ENCODE measurements at places on chromosomes 2 and 18.

DNA sequence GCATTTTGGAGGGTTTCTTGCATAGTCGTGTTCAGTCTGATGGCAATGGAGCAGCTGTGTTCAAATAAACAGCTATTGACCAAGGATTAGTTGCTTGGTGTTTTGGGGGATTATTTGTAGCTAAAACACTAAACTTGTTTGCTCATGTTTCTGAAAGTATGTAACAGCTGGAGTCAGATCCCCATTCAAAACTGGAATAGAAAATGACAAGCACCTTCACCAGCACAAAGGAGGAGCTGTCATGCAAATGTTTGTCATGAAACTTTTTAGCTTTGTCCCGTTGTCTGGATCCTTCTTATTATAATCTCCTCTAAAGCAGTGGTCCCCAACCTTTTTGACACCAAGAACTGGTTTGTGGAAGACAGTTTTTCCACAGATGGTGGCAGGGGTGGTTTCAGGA is 96.9 kb upstream of the ZNF236 start:
- no peak for DNase-seq

DNA sequence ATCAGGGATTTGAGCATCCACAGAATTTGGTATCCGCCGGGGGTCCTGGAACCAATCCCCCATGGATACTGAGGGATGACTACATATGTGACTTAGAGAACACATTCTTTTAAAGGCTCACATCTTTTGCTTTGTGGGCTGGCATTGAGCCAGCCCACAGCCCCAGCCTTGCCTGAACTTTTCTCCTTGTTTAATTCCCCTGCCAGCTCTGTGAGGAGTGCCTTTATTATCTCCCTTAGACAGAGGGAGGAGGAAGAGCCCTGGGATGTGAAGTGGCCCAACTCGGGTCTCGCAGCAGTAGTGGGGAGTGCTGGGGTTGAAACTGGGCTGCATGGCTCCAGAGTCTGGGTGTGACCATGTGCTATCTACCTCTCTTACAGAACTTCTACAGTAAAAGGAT is 7.6 kb downstream of the TTC39C start:
- no peak for DNase-seq

GRCh38 chr2:177711483-177712265 is 319.1 kb downstream of the AGPS start:
- DNase-seq, result no peak

- no peak for DNase-seq
Measured at GRCh38 chr2:157302492-157303099, 23.0 kb downstream of the ERMN start.

DNA sequence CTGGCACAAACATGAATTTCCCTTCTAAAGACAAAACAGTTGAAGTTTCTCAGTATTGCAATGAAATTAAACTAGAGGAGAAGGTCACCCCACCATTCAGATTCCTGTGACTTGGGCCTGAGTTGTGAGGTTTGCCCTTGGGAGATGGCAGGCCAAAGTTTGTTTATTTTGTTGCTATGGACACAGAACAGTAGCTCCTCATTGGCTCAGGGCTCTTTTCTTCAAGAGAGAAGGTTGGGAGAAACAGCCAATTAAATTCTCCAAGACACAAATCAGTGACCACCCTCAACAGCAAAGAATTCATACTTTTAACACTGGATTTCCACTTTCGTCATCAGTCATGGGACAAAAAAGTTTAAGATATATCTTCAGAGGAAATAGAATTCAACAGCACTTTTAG is at the start of gene FLACC1:
Gene FLACC1, minus strand, starts transcription at position 125 of the 400 bp plus-strand sequence. CDS start 5,941 bp downstream, outside the sequence.
- no peak for DNase-seq

GRCh38 chr2:128306081-128306930 is 12.4 kb downstream of the HS6ST1 start:
- DNase-seq, result no peak

DNA sequence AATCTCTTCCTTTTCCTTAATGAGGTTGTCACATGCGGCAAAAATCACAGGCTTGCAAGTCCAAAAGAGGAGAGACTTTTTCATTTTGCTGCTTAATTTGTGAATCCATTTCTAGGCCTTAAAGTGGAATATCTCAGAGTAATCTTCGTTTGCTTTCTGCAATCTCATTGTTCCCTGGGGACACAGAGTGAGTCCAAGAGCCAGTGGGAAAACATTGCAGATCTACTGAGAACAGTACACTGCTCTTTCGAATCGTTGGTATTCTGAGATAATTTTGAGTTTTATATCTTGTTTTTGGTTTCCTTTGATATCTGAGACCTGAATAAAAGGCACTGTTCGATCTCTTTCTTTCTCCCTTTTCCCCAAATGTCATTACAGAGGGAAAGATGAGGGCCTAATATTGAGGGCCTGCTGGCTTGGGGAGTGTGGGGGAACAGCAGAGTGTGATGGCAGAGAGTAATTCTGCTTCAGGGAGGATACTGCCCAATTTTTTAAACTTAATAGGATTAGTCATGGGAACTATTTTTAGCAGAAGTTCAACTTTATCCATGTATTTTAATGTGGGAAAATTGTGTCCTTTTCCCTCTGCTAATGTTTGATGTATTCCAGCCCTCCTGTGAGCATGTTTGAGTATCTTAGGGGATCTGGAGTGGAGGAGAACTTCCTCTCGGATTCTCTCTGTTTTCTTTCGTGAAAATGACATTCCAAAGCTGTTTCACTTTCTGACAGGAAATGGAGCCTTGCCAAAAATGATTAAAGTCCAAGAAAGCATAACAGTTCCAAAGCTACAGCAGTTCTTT is 418.2 kb upstream of the ZEB2 start:
- no peak for DNase-seq

DNA sequence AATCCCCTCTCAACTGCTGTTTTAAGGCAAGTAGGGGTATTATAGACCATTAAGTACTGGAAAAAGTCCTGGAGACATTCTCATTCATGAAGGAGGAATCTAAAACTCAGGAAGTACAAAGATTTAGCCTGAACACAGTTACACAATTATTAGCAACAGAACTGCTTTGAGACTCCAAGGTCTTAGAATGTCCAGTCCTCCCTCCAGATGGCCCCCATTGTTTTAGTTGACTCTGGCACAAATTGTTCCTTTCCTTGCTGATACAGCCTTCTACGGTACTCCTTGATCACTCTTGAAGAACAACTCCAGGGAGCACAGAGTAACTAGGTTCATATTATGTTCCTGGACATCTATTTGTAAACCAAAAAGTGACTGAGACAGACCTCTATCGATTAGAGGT is 210.1 kb upstream of the RND3 start:
- DNase-seq, result no peak

GRCh38 chr2:140918426-140918825 is 1212.4 kb downstream of the LRP1B start:
- DNase-seq, result no peak

- DNase-seq, result no peak
Measured at GRCh38 chr2:40240070-40240469, 211.8 kb downstream of the SLC8A1 start.

- no peak for DNase-seq
Measured at GRCh38 chr2:25794544-25795276, 83.6 kb downstream of the ASXL2 start.

GRCh38 chr2:219405958-219406860 is 12.0 kb upstream of the DES start:
- no peak for DNase-seq

GRCh38 chr2:151904807-151905206 is 76.6 kb upstream of the ARL5A start:
- no peak for DNase-seq

GRCh38 chr2:64625299-64626145 is 28.2 kb downstream of the SERTAD2 start:
- no peak for DNase-seq

DNA sequence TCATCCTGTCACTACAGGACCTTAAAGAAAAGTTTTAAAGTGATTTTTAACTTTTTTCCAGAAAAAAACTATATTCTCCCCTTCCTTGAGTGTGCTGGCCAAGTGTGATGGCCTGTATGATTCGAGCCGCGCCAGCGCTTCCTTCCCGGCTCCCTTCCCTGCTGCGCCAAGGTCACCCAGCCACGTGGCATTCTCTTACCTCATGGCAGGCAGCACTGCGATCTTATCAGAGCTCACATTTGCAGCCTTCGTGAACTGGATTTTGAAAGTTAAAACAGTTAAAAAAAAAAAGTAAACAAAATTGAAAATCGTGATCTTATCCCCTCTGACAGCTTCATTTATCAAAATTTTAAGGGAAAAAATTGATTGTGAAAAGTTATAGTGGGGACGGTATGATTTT is 279.8 kb downstream of the PTGR3 start:
- no peak for DNase-seq

DNA sequence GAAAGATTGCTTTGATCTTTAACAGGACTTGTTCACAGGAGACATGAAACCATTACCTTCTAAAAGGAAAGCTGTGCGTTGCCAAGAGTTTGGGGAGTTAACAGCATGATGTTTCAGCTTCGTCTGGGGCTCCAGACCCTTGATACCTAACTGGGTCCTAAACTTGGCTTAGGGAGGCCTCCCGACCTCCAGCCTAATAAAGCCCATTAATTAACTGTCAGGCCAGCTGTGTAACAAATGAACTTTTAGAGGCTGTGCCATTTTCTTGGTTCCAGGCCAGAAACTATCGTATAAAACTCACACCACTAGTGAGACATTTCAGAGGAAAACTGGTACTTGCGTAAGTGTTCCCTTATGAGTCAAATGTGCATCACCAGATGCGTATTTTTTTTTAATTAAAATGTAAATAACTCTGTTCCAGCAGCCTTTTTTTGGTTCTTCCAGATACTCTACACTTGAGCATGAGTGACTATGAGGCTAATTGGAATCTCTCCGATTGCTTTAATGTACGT is 236.5 kb downstream of the BCL2 start:
- no peak for DNase-seq

- DNase-seq, result no peak
Measured at GRCh38 chr2:174694920-174695319, 69.4 kb downstream of the CHRNA1 start.

GRCh38 chr2:53129851-53130250 is 637.8 kb upstream of the CHAC2 start:
- no peak for DNase-seq

DNA sequence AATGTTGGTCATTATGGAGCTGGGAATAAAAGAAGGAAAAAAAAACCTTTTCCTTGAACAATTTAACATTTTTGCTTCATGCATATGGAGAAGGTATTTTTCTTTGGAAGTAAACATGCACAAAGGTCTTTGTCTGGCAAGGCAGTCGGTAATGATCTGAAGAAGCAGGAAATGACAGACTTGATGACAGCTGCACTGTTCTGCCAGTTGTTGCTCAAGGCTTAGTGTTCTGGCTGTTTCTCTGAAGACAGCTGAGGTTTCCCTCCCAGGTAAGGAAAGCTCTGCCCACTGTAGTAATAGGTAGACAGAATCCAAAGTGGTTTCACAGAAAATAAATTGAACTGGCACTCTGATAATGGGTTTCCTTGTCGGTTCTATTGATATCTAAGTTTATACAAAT is 308.4 kb upstream of the GCFC2 start:
- DNase-seq, result no peak

DNA sequence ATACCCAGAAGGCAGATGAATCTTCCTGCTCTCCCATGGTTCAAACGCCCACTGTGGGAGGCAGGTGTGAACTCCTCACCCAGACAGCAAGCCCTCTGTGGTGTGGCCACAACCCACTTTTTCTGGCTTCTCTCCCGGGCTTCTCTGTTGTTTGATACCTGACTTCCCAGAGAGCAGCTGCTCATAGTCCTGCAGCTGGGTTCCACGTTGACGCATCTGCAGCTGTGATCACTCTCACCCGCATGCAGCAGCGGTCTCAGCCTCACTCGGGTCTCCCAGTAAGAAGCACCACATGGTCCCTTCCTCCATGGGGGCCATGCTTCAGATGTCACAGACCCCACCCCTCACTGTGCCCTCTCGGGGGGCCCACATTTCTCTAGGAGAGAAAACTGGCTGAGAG is 3.5 kb downstream of the ASPRV1 start:
- DNase-seq, result no peak

DNA sequence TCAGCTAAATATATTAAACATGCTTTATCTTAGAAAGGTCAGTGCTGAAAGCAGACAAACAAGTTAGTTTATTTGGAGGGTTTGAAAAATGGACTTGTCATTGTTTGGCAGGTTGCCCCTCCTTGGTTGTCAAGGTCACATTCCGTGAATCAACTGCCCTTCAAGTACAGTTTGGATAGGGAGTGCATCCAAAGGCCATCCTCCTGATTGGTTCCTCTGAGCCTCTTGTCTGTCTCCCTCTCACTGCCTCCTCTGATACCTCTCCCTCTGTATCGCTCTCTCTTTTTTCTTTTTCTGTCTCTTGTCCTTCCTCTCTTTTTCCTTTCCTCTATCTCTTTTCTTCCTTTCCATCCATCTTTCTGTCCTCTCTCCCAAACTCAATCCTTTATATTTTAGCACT is 5.4 kb downstream of the ITGAV start:
- no peak for DNase-seq

DNA sequence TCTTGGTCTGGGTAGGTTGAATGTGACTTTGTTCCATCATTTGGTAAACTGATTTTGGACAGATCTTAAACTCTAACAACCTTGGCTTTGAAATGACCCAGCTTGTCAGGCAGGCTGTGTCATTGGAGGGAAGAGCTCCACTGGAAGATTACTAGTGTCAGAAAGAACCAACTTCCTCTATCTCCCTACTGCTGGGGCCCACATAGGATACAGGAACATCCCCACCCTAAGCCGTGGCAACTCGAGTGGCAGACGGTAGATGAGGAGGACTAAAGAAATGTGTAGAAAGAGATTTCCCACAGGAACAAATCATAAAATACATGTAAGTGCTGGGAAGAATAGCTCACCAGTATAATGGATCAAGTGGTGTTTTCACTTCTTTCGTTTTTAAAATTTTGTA is 4.3 kb upstream of the G6PC2 start:
- DNase-seq, result no peak

- DNase-seq, result no peak
Measured at GRCh38 chr2:5140347-5140746, 551.8 kb upstream of the SOX11 start.

GRCh38 chr2:128477026-128477820 is 158.6 kb upstream of the HS6ST1 start:
- DNase-seq, result no peak

DNA sequence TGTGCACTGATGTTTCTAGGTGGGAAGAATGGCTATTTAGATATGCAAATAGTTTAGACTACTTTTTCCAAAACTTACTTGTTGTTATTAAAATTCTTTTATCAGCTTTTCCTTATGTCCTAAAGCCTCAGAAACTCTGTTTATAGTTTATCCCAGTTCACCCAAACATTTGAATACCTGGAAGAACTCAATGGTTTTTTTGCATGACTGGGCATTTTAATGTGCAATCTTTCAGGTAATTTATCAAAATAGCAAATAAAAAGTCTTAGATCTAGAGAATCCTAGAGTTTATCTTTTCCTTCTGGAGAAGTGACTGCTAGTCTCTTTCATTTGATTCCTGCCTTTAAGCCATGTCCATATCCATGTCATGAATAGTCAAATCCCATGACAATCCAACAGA is 9.6 kb upstream of the ADAM23 start:
- DNase-seq, result no peak

DNA sequence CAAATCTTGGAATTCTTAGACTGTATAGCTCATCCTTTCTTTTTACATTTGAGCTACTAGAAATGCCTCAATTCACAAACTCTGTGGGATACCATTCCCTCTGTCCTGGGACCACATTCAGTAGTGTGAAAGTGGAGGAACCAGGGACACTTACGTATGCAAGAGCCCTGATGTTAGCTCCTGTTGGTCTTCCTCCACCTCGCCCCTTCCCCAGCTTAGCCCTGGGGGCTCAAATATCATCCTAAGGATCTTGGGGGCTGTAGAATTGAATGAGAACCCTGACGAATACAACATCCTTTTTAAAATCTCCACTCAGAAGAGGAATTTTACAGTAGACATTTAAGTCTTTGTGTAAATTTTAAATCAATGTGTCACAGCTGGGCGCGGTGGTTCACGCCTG is 65.2 kb upstream of the RAPH1 start:
- DNase-seq, result no peak

Data from stimulated activated CD4-positive, alpha-beta T cell treated with anti-CD3 and anti-CD28 coated beads, TNF-alpha, amount 100 ng/mL, for 1 hour (primary cell).